8988T (cell line): ENCODE measurements at places on chromosomes 7 and 10.

GRCh38 chr7:48617508-48617907, 306.8 kb upstream of the CDC14C start:
- no peak for DNase-seq

DNA sequence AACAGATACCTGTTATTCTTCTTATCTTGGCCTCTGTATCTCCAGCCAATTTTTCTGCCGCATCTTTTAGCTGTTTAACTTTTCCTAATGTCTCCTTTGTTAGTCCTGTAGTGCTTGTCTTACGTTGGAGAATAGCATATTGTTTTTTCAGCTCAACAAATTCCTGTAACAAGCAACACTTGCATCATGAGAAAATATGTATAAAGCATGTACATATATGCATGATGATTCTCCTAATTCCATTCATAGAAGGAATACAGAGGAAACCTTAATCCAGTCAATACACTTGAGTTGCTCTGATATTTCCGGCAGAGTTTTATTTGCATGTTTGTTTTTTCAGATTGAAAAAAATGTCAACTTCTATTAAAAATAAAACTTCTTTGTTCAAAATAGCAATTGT, 26.1 kb upstream of the LAMB1 start:
- DNase-seq, result no peak

GRCh38 chr7:48959676-48960075, 35.3 kb downstream of the CDC14C start:
- no peak for DNase-seq

DNA sequence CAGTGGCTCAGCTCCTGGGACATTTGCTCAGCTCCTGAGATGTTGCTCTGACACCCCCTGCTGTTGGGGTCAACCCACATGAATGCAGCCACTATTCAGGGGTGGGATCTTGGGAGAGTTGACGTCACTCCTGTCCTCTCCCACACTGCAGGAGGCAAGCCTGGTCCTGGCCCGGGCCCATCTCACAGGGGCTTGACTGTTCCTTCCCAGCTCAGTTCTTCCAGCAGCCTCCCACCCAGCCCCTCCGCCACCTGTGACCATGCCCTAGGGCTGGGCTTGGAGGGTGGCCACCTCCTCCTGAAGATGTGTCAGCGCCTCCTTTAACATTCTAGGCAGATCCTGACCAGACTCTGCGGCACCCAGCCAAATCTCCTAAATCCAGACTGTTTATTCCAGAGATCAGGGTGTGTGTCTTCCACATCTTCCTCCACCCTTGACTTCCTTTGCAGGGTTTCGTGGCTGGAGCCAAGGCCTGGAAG, 19.1 kb upstream of the OPALIN start:
- no peak for DNase-seq

- no peak for DNase-seq
Measured at GRCh38 chr7:92987538-92987937, 130.2 kb downstream of the SAMD9 start.

DNA sequence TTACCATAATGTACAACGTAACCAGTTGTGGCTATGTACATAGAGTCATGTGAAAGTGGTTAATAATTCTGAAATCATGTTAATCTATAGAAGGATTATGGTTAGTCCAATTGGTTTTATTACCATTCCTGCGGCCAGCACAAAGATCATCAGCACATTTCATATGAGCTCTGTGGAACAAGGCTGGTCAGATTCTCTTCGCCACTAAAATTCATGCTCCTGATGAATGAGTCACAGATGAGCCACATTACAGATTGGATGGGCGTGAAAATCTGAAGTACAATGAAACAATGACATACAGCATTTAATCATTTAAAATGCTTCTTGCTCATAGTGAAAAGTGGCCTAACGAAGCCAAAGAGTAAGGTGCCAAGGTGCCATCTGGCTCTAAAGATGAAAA, 716.2 kb upstream of the PHF14 start:
- DNase-seq, result no peak

GRCh38 chr7:7048213-7048612, 134.1 kb upstream of the C1GALT1 start:
- no peak for DNase-seq

- no peak for DNase-seq
Measured at GRCh38 chr7:155447603-155448002, 10.3 kb upstream of the EN2 start.

- DNase-seq, result no peak
Measured at GRCh38 chr10:63833411-63834060, 312.3 kb downstream of the REEP3 start.

DNA sequence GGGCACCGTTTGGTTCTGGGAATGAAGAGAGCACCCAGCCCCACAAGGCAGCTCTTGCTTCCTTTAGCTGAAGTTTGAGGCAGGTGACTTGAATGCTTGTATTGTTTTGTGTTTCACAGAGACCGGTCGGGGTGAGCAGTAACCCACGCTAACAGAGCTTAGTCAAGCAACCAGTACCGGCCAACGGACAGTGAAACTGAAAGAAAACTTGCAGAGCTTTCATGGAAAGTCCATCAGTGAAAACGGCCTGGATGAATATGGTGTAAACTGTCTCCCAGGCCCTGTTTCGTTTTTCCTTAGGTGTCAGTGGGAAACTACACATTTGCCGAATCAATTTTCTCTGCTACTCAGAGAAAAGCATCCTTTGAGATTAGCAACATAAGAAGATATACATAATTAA, 101.1 kb downstream of the LYZL1 start:
- DNase-seq, result no peak

DNA sequence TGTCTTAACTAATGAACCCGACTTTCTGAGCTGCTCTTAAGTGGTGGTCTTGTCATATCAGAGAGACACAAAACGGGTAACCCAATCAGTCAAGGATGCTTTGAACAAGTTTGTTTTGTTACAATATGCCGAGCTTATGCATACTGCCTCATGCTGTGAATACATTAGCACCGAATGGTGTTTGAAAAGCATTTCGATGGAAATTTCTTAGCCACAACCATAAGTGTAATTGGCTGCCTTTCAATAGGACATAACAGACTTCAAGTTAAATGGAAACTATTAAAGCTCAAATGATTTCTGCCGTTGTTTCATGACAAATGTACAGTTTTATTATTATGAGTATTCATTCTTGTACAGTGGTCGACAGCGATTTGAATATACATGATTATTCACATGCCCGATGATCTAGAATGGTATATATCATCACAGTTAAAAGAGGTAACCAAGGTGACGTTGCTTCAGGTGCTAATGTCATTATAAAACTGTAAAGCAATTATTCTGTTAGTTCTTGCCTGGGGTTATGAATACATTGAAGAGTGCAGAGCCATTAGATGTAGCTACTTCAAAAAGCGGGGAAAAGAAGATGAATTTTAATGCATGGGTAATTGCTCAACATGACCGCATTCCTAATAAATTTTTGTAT, 118.8 kb downstream of the EBF3 start:
- DNase-seq, result no peak
